Pulmonary artery endothelial cell (primary cell): ENCODE measurements at places on chromosomes 2 and 18. TPM values are rescaled to one million over a fixed set of nuclear protein-coding genes. Genes with fewer than 3 reads are reported as not detected.

ASXL2 gene
- total RNA-seq: 5.1 and 6.6 TPM in 2 replicates

CCDC85A gene
- total RNA-seq: 16.2 and 29.1 TPM in 2 replicates

TGFA gene
- 0.26 and 0.32 TPM in 2 replicates for total RNA-seq

AQP4 gene
- total RNA-seq: not detected in 2 replicates

PRKAG3 gene
- total RNA-seq: not detected in 2 replicates

COL5A2 gene
- total RNA-seq: 188 and 239 TPM in 2 replicates

HK2 gene
- total RNA-seq: 19.8 and 23.9 TPM in 2 replicates
